ENCODE measurements at places on chromosomes 6 and 20. TPM values are rescaled to one million over a fixed set of nuclear protein-coding genes. Genes with fewer than 3 reads are reported as not detected.

BPIFA1 gene
- not detected for total RNA-seq

DEFB123 gene
- total RNA-seq, result not detected

CBLN4 gene
- 0.09 TPM for total RNA-seq

MOCS1 gene
- 5.8 TPM for total RNA-seq

GUCA1A gene
- total RNA-seq, result 0.04 TPM

BPIFB1 gene
- not detected for total RNA-seq

SPDEF gene
- total RNA-seq, result 0.04 TPM

VSTM2L gene
- total RNA-seq, result 2.4 TPM

RAET1G gene
- 0.09 TPM for total RNA-seq

C2 gene
- 3.7 TPM for total RNA-seq

RSPO4 gene
- not detected for total RNA-seq

HCK gene
- 4.9 TPM for total RNA-seq

TTK gene
- total RNA-seq, result 9.4 TPM

SUMO4 gene
- 2.2 TPM for total RNA-seq

TMEM217 gene
- 0.49 TPM for total RNA-seq

NOTCH4 gene
- 14.0 TPM for total RNA-seq

PRICKLE4 gene
- 2.6 TPM for total RNA-seq

CABLES2 gene
- 2.0 TPM for total RNA-seq
